ENCODE measurements at places on chromosomes 2 and 18. TPM values are rescaled to one million over a fixed set of nuclear protein-coding genes. Genes with fewer than 3 reads are reported as not detected.

Gene MPP4
- 0.24 TPM for polyA plus RNA-seq

- no peak for DNase-seq
These were observed 19.9 kb downstream of the RND3 start for GRCh38 chr2:150467621-150467963.

DNA sequence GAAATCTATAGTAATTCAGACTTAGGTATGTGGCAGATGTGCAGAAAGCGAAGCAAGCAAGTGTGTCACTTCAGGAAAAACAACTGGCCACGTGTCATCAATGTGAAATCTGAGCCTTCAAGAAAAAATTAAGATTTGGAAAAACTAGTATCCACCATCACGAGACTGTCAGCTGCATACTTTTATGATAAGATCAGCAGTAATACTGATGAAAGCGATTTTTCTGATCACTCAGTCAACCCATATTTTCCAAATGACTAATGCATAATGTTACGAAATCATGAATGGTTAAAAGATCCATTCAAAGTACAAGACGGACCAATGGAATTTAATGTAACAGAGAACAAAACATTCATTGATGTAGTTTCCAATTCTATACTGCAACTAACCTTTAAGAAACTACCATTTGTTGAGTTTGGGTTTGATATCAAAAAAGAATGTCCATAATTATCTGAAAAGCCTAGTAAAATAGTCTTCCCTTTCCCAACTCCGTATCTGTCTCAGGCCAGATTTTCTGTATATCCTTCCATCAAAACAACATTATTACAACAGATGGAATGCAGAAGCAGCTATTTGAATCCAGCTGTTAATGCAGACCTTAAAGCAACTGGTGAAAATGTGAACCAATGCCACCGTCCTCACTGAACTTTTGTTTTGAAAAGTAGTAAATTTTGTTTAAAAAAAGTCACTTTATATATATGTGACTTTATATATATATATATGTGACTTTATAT, 17.0 kb upstream of the BCL2 start:
- DNase-seq: peak; percentile 53

DNA sequence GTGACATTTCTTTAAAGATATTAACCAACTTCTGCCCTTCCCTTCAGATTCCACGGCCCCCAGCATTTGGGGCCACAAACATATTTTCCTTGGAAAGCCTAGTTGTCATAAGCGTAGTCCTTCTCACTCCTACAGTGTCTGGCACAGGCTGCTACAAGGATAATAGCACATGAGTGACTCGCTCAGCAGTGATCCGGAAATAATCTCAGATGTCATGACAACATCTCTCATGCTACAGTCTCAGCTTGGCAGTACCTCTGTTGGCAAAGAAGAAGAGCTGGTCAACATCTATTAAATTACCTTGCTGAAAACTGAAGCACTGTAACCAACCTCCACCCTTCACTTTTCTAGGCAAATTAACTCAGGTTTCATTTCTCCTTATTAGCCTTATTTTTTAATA, 351.7 kb downstream of the RAD51AP2 start:
- DNase-seq: no peak

DNA sequence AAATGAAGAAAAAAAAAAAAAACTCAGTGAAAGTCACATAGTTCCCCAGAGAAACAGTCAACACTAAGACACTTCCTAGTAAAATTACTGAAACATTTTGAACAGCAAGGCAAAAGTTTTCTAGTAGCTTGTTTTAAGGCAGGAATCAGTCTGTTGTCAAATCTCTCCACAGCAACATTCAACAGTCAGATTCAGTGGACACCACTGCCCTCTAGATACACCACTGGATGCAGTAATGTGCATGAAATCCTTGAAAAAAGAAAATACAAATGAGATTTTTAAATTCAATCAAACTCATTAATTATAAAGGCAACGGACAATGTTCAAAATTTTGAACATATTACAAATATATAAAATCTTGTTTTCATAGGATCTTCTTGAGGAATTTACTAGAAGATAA, 46.4 kb downstream of the GRB14 start:
- DNase-seq: no peak

- DNase-seq: no peak
These were observed 39.1 kb downstream of the MRPL35 start for GRCh38 chr2:86238354-86238753.

DNA sequence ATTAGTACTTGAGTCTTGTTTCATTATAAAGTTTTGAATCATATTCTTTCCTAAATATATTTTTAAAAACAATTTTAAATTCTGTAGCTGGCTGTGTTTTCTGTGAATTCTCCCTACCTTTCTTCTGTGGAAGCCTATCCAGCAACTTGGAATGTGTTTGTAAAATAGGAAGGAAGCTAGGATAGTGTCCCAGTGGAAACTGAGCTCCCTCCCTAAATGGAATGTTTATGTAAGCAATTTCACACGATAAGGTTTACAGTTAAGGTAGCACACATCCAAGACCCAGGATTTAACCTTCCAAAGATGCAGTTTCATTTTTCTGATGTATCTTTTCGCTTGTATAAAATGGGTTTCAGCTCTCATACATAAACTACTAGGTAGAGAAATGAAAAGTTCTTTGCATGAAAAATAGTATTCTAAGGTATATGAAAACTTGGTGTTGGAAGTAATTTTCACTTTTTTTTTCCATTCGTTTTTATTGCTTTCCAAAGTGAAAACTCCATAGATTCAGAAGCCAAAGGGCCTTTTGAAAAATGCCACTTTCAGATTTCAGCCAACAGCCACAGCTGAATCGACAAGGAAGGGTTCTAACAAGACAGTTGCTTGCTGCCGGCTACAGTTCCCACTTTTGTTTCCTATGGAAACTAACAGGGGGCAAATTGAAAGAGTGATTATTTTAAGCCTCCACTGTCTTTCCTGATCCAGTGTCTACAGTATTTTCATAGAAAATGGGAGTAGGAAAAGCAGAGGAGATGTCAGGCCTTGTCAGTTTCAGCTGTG, 405.1 kb upstream of the POU3F3 start:
- DNase-seq: no peak

DNA sequence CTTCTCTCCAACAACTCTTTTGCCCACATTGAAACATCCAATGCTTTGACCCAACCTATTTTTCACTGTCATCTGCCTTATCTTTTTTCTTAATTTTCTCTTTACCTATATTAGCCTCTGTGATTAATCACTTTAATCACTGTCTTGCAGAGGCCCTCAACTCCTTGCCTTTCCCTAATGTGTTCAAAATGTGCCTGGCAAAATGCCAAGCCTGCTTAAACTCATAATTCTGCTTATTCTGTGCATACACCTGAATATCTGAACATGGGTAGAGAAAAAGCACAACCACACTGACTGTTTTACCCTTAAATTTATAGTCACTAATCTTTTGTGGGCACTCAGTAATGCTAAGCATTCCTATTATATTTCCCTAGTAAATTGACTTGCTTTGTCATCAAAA, 63.0 kb upstream of the GALNT13 start:
- DNase-seq: no peak
